ENCODE measurements at places on chromosomes 6 and 20.

- DNase-seq, result no peak
Measured at GRCh38 chr6:456887-457286, 65.3 kb downstream of the IRF4 start.

- DNase-seq, result no peak
Measured at GRCh38 chr6:39962831-39963230, 28.6 kb upstream of the MOCS1 start.

DNA sequence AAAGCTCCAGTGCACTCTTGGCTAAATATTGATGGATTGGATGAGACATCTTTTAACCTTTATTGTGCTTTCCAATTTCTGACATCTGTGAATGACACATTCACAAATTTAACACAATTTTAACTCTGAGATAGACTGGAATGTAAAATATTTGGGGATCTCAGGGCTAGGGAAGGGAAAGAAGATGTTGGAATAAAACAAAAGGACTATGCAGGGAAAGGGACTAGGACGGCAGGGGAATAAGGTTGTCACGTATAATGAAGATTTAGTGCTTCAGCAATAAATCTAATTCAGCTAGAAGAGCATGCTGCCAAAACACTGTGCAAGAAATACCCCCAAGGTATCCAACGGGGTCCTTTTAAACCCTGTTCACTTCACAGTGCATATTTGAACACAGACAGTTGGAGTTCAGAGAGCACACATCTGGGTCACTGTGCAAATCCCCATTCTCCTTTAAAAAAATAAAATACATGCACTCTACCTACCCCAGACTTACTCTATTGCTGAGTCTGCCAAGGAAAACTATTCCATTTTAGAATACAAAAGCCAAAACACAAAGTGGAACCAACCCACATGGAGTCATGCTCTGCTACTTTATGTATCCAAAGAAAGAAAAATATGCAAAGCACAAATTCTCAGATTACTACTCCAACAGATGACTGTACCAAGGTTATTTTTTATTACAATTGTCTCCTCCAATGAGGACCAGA is 151.0 kb upstream of the RSPO3 start:
- no peak for DNase-seq

DNA sequence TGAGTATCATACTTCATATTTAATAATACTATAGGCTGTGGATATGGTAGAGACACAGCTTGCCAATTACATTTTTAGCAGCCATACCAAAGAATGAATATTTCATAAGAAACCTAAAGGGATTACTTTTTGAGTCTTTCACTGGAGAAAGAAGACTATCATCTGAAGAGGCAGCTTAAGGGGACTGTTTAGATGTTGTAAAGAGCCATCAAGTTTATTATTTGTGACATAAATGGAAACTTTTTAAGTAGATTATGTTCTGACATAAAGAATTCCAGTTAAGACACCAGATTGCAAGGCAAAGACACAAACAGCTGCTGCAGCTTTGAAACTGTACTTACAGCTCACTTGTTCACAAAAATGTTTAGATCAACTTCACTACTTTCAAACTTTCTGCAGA is 429.4 kb downstream of the TFAP2A start:
- DNase-seq, result no peak

DNA sequence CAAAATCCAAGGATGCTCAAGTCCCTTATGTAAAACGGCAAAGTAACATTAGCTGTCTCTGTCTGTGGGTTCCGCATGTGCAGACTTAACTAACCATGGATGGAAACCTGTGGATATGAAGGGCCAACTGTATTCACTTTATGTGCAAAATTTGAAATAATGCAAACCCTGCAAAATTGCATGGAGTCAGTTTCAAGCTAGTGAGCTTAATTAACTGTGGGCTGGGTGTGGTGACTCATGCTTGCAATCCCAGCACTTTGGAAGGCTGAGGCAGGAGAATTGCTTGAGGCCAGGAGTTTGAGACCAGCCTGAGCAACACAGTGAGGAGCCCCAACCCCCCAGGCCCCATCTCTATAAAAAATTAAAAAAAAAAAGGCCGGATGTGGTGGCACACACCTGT is 81.4 kb downstream of the ANKS1A start:
- DNase-seq, result no peak

DNA sequence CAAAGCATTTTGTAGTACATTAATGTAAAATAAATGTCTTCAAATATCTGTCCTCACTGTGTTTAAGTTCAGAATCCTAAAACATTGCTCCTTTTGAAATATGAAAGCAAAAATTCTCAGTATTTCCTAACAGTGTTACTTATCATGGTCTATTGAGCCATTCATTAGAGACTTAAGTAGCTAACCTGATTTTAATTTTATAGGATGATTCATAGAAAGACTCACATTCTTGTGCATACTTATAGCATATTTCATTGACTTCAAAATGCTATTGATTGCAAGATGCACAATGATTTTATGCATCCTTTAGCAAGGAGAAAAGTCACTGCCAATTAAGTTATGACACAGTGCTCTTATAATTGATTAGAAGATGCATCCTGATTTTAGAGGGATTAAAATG is 85.7 kb downstream of the HIVEP1 start:
- DNase-seq, result no peak

DNA sequence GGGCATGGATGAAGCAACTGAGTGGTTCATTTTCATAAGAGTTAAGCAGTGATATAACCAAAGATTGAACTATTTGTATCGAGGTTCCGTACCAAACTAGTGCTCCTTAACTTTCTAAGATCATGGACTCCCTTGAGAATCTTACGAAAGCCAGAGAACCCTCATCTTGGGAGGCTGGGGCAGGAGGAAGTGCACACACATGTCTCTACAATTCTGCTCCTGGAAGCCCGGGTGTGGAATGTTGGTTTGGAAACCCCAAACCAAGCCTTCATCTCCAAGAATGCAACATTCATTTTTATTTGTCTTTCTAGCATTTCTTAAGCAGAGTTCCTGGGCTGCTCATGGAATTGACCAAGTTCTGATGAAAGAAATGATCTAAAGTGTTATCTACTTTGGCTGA is 250.5 kb upstream of the PRND start:
- DNase-seq, result no peak

DNA sequence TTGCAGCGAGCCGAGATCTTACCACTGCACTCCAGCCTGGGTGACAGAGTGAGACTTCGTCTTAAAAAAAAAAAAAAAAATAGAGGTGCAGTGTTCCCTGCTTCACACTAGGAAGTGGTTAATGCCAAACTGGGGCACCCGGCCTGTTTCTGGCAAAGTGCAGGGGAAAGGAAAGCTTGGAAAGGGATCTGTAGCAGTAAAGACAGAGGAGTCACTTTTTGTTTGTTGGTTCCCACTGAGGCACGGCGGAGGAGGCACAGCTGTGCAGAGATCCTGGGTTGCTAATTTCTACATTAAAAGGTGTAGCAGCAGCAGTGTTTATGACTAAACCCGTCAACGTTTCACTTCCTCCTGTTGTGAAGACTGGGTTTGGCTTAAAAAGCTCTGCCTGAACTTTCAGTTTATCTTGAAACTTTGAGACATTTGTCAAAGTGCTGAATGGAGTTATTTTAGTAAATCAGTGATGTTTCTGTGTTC is 125.6 kb downstream of the CARMIL1 start:
- DNase-seq, result peak; percentile 91

- DNase-seq, result no peak
Measured at GRCh38 chr6:166173281-166173951, 5.8 kb upstream of the TBXT start.

- DNase-seq, result no peak
Measured at GRCh38 chr20:46230801-46231282, 77.5 kb downstream of the CDH22 start.

- no peak for DNase-seq
Measured at GRCh38 chr6:117264369-117264691, 1.0 kb upstream of the VGLL2 start.

GRCh38 chr6:14542670-14543366 is 425.2 kb downstream of the CD83 start:
- DNase-seq, result peak; percentile 14

DNA sequence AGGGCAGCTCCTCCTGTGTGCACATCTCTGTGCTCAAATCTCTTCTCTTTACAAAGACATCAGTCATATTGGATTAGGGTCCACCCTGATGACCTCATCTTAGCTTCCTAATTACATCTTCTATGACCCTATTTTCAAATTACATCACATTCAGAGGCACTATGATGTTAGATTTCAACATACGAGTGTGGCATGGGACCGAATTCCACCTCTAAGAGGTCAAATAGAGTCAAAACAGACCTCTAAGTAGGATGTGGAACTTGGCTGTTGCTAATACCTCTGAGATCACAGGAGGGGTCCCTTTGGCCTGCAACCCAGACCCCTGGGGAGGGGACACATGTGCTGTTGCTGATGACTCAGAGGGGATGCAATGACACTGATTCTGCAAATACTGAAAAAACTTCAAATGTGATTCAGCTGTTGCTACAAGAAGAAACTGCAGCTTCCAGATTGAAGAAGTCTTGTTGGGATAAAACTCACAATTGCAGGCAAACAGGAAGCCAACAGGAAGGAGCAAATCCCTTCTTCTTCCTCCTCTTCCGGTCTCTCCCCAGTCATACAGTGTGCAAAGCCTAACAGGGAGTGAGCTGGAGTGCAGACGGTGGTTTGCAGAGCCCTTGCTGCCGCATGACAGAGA is 216.2 kb downstream of the MYLK4 start:
- no peak for DNase-seq

GRCh38 chr20:38489181-38489580 is 16.5 kb downstream of the RALGAPB start:
- DNase-seq, result no peak

- no peak for DNase-seq
Measured at GRCh38 chr6:153167061-153167891, 36.2 kb upstream of the RGS17 start.

- DNase-seq, result no peak
Measured at GRCh38 chr20:4089756-4090487, 74.6 kb upstream of the RNF24 start.

GRCh38 chr6:145427232-145427631 is 308.1 kb downstream of the EPM2A start:
- DNase-seq, result no peak

DNA sequence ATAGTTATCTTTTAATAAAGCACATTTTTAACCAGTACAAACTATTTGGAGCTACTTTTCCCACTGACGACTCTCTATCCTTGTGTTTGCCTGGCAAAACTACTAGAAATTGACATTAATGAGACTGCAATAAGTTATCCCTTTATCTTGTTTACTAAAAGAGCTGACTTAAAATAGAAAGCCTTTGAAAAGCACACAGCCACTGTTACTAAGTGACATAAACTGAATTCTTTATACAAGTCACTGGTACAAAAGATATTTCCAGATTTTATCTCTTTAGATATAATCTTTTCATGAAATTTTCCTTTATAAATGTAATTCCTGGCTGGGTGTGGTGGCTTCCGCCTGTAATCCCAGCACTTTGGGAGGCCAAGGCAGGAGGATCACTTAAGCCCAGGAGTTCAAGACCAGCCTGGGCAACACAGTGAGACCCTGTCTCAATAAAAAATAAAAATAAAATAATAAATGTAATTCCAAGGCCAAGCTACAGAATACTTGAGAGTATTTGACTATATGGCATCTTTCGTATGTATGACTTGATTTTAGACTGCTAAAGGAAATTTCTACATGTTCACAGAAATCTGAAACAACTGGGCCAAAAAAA is 9.5 kb downstream of the MBOAT1 start:
- no peak for DNase-seq

GRCh38 chr6:36701401-36701991 is 3.9 kb downstream of the RAB44 start:
- DNase-seq, result no peak

DNA sequence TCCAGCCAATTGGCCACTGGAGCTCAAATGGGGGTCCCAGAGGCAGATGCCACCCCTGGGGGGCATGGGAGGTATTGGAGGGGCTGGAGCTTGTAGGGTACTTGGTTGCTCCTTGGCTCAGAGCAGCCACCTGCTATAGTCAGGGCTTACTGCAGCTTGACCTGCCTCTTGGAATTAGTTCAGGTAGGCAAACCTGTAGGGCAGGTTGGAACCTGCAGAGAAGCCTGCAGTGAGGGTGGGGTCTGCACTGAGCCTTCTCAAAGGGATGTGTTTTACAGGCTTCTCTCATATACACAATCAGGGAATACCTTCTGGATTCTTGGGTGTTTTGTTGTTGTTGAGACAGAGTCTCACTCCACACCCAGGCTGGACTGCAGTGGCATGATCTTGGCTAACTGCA is 94.2 kb upstream of the MYL9 start:
- no peak for DNase-seq

DNA sequence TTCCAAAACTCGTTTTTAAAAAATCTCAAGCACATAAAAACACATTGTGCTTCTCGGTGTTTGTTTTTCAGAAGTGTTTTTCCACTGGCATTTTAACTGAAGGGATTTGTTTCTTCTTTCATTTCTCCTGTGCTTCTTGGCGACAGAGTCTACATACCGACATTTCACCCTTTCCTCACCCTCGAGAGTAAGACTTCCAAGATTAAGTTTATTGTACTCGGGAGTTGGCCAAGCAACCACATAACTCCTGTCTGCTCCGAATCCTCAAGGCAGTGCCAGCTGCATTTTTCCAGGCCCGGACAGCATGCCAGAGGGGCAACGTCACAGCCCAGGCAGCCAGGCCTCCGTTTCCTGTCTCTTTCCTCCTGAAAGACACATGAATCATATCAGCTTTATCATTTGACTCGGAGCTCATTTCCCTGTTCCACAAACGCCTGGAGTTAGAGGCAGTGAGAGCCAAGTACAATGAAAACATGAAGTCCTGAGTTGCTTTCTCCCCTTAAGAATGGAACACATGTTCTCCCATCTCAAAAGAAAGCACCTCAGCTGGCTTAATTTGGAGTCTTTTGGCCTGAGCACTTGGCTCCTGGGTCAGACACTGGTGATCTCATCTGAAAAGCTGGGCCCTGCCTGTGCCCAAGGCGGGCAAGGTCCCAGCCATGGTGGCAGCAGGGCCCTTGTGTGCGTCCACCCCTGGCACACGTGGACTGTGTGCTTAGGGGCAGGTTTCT is 23.2 kb upstream of the FAM50B start:
- no peak for DNase-seq

DNA sequence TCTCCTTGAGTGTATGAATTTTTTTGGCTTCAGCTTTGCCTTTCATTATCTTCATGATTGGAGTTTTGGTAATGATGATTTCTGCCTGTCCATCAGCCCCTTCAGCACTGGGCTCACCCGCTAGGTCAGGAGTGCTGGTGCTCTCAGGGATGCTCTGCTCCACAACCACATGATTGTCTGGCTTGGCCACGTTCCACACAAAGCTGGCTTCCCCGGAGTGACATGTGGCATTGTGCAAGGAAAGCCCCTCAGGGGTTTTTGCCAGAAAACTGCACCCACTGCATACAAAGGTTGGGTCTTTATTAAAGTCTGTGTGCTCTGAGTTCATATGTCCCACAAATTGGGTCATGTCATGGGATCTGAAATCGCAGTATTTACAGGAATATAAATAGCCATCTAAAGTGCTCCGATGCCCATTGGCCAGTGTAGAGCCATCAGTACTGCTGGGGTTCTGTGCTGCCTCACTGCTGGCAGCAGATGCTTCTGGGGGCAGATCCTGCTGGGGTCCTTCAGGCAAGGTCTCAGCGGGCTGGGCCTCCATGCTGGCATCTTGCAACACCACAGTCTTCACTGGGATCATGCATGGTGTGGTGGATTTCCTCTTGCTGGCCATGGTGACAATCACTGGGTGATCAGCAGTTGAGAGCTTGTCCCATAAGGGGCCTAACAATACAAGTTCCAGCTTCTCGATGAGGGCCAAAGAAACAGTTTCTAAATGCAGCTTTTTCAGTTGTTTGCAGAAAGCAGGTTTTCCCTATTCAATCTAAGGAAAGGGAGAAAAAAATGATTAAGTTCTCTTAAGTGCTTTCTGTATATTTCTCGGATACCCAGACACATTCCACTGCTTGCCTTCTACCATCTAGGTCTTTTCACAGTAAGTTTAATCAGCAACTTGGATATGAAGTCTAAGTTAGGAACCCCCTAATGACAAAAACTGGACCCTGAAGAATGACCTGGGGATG is 67.2 kb downstream of the PLCG1 start:
- no peak for DNase-seq
